Dermis microvascular lymphatic vessel endothelial cell (primary cell): ENCODE measurements at places on chromosomes 5 and 9. TPM values are rescaled to one million over a fixed set of nuclear protein-coding genes. Genes with fewer than 3 reads are reported as not detected.

REXO4 gene
- total RNA-seq, result 12.1 and 13.3 TPM in 2 replicates

MFAP3 gene
- 113 and 138 TPM in 2 replicates for total RNA-seq

PCDHGA5 gene
- total RNA-seq, result 0.26 and 0.63 TPM in 2 replicates

GOLM1 gene
- total RNA-seq, result 21.2 and 33.9 TPM in 2 replicates

SLC6A7 gene
- not detected in 2 replicates for total RNA-seq

LRRC19 gene
- not detected in 2 replicates for total RNA-seq

SLC2A6 gene
- total RNA-seq, result 19.7 and 24.4 TPM in 2 replicates

OR1Q1 gene
- total RNA-seq, result not detected in 2 replicates

RABGAP1 gene
- 34.4 and 46.7 TPM in 2 replicates for total RNA-seq

MROH2B gene
- not detected in 2 replicates for total RNA-seq

N4BP3 gene
- 22.2 and 24.7 TPM in 2 replicates for total RNA-seq

GNA14 gene
- total RNA-seq, result 4.1 and 72.2 TPM in 2 replicates

PTGER4 gene
- 5.7 and 5.9 TPM in 2 replicates for total RNA-seq

AJM1 gene
- 0.51 and 0.89 TPM in 2 replicates for total RNA-seq

TIMD4 gene
- not detected in 2 replicates for total RNA-seq

NUTM2F gene
- total RNA-seq, result not detected in 2 replicates

STPG3 gene
- total RNA-seq, result not detected in 2 replicates

GDF9 gene
- under 0.01 TPM in 1 of 2 replicates, not detected in the other for total RNA-seq

PLPP7 gene
- total RNA-seq, result 1.9 and 2.3 TPM in 2 replicates

GNG10 gene
- 49.4 and 59.3 TPM in 2 replicates for total RNA-seq

MED10 gene
- 8.7 and 13.8 TPM in 2 replicates for total RNA-seq

QRFP gene
- total RNA-seq, result not detected in 2 replicates

LRRC8A gene
- total RNA-seq, result 68.8 and 117 TPM in 2 replicates

PLAC8L1 gene
- total RNA-seq, result not detected in 2 replicates

EPB41L4B gene
- 0.39 and 0.51 TPM in 2 replicates for total RNA-seq

MRRF gene
- 29.8 and 34.1 TPM in 2 replicates for total RNA-seq

BARHL1 gene
- total RNA-seq, result not detected in 2 replicates

SCGB3A2 gene
- not detected in 2 replicates for total RNA-seq

OTP gene
- not detected in 2 replicates for total RNA-seq

HTR4 gene
- not detected in 2 replicates for total RNA-seq

WNT8A gene
- total RNA-seq, result not detected in 2 replicates

GMCL2 gene
- not detected in 2 replicates for total RNA-seq

PCDHGA2 gene
- total RNA-seq, result 0.39 and 1.1 TPM in 2 replicates

SLC27A6 gene
- total RNA-seq, result 0.13 TPM in 1 of 2 replicates, not detected in the other

SPINK13 gene
- not detected in 2 replicates for total RNA-seq

GPR151 gene
- not detected in 2 replicates for total RNA-seq

PCDHB13 gene
- 0.51 and 1.9 TPM in 2 replicates for total RNA-seq

ANKDD1B gene
- total RNA-seq, result 0.38 and 0.51 TPM in 2 replicates

MTX3 gene
- 5.9 and 6.2 TPM in 2 replicates for total RNA-seq

FOXD4L6 gene
- total RNA-seq, result under 0.01 TPM in 1 of 2 replicates, not detected in the other

CTSL gene
- 243 and 496 TPM in 2 replicates for total RNA-seq

S1PR3 gene
- 0.63 and 1.2 TPM in 2 replicates for total RNA-seq

PSMD5 gene
- 18.2 and 21.0 TPM in 2 replicates for total RNA-seq

AGXT2 gene
- total RNA-seq, result not detected in 2 replicates

PRSS3 gene
- 12.8 and 15.3 TPM in 2 replicates for total RNA-seq

FBP1 gene
- total RNA-seq, result 0.51 and 0.64 TPM in 2 replicates
